ENCODE measurements at places on chromosomes 11 and 22.

DNA sequence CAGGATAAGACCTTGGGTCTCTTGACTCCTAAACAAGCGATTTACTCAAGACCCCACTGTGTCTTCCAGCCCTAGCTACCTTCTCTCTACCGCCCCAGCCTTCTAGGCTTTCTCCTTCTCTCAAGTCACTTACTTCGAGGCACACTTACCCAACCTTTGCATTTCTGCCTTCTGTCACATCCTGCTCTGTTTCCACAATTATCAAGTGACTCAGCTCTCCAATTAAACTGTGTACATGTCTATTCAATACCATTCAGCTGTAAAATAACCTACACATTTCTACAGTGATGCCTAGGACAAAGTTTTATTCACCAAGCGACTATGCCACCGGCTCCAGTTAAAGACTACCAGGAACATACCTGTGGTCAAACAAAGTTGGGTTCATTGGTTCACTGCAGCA lies 69.0 kb downstream of the LARGE1 start:
- no peak for DNase-seq

DNA sequence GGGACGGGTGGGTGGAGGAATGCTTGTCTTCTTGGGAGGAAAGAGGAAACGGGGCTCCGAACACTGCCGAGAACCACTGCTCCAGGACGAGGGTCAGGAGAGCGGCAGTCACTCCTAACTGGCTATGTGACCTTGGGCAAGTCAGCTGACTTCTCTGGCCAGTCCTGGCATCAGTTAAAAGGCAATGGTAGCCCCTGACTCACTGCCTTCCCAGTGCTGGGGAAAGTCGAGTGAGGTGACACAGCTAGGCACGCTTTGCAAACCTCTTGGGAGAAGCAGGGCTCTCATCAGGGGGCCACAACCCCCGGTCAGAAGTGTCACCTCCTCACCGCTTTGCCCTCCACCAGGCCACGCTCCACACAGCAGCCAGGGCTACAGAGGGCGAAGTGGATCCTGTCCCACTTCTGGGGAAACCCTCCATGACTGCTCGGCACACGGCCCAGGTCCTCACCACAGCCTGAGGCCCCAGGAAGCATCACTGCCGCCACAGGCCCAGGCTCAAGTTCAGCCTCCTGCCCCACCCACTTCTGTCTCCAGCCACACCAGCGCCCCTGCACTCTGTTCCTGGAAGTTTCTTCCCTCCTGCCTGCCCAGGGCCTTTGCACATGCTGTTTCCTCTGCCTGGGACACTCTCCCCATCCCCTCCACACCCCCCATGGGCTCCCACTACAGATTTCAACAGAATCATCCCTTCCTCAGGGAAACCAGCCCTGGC lies 16.3 kb downstream of the IL2RB start:
- DNase-seq: no peak

GRCh38 chr22:49047447-49047846 lies 780.2 kb downstream of the BRD1 start:
- no peak for DNase-seq

DNA sequence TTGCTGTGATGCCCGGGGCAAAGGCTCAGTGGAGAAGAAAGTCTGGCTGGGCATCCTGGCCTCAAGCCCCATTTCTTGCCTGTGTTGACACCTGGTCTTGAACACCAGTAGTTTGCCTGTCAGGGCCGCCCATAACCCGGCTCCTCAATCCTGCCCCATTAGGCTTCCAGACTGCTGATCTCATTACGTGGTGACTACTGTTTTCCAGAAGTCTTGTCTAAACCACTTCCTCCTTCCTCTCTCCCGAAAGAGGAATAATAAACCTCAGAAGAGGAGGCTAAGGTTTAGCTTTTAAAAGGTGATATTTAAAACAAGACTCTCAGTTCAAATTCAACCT lies 97.7 kb downstream of the CD44 start:
- DNase-seq: no peak

- DNase-seq: peak; percentile 72
These were observed at the start of gene ZC3H12C for GRCh38 chr11:110092515-110093406. Gene ZC3H12C, plus strand, starts transcription at chr11:110093392. Its CDS starts 20 bp downstream, at chr11:110093412.

DNA sequence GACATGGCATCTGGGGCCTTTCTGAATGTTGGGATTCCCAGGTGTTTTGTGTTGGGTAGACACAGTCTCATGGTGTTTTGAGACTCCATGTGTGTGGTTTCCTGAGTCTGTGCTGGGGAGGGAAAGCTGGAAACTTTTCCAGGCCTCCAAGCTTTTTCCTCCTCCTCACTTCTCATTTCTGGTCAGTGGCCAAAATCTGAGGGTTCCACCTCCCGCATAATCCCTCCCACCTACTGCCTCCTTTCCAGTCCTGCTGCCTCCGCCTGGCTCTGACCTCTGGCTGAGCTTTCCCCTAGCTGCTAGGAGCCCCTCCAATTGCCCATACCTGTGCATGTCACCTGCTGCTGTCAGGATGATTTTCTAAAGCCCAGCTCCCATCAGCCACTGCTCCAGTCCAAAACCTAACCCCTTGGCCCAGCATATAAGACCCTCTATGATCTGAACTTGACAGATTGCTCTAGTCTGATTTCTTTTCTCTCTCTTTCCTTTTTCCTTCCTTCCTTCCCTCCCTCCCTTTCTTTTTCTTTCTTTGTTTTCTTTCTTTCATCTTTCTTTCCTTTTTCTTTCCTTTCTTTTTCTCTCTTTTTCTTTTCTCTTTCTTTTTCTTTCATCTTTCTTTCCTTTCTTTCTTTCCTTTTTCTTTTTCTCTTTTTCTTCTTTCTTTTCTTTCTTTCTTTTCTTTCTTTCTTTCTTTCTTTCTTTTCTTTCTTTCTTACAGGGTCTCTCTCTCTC lies 51.4 kb upstream of the NECTIN1 start:
- no peak for DNase-seq

DNA sequence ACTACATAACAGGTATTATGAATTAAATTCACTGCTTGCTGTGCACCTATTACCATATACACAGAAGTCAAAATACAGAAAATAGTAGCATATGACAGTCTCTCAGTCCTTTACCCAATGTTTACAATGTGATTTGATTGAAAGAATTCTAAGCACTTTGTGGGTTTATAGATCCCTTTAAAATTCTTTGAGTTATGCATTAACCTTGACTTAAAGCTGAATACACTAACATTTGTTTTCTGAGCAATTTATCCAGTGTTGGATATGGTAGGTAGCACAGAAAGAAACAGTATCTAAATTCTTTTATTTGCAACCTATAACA lies 230.8 kb upstream of the DDI1 start:
- DNase-seq: no peak

DNA sequence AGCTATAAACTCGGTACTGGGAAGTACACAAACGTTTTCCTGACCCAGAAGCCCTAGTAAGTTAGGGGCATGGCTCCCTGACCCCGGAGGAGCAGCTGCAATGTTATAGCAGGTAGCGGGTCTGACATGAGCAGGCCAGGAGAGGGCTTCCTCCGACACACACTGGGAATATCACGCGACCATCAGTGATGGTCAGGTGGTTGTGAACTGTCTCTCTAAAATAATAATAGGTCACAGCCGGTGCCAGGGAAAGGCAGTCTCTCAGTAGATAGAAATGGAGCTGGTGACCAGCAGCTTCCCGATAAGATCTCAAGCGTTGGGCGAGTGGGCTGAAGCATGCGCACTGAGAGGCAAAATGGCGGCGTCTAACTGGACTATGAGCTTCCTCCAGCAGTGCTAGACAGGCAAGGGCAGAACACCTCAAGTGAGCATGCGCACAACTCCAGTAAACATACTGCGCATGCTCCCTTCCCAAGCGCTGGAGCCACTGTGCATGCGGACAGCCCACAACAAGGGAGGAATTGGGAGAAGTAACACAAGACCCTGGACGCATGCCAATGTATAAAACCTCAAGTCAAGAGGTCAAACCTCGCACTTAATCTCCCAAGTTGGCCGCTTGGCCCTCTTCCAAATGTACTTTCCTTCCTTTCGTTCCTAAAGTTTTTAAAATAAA lies 22.3 kb upstream of the TESMIN start:
- DNase-seq: no peak

DNA sequence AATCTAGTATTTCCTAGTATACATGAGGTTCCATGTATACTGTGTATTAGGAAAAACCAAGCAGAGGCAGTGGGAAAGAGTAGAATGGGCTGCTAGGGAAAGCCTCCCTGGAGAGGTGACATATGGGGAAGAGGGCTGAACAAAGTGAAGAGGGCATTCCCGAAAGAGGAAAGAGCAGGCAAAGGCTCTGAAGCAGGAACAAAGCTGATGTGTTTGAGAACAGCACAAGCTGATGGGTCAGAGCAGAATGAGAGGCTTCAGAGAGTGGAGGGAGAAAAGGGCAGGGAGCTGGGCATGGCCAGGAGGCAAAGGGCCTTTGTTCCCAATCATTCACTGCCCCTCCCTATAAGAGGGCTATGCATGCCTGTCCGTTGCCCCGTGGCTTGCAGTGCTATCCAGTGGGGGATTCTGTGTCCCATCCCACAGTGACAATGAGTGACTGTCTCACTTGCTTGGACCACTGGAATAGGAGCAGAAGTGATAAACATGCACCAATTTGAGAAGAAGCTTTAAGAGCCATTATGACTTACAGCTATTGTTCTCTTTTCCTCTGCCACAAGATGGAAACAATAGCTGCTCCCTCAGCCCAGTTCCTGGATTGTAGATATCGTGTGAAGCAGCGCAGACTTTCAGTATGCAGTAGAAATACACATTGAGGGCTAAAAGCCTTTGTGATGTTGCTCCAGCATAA lies 39.6 kb downstream of the GALNT18 start:
- DNase-seq: no peak

GRCh38 chr11:91209751-91210150 lies 986.9 kb upstream of the CHORDC1 start:
- no peak for DNase-seq

GRCh38 chr11:68753300-68753699 lies 2.0 kb upstream of the TESMIN start:
- DNase-seq: no peak

- DNase-seq: no peak
These were observed 1.6 kb downstream of the MCAM start for GRCh38 chr11:119315131-119316015.

DNA sequence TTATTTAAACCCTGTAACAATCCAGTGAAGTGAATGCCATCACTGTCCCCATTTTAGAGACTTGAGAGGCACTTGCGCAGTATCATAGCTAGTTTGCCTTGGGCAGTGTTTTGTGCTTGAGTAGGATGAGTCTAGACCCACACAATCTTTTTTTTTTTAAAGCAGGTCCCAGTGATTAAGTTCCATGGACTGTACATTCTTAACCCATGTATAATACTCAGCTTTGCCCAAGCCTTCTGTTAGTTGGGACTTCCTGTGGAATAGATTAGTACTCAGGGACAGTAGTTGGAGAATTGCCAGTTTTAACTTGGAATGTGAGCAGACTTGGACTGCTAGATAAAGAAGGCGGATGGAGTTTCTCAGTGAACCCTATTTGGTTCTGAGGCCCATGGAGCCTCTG lies 108.6 kb upstream of the RASSF10 start:
- DNase-seq: no peak

DNA sequence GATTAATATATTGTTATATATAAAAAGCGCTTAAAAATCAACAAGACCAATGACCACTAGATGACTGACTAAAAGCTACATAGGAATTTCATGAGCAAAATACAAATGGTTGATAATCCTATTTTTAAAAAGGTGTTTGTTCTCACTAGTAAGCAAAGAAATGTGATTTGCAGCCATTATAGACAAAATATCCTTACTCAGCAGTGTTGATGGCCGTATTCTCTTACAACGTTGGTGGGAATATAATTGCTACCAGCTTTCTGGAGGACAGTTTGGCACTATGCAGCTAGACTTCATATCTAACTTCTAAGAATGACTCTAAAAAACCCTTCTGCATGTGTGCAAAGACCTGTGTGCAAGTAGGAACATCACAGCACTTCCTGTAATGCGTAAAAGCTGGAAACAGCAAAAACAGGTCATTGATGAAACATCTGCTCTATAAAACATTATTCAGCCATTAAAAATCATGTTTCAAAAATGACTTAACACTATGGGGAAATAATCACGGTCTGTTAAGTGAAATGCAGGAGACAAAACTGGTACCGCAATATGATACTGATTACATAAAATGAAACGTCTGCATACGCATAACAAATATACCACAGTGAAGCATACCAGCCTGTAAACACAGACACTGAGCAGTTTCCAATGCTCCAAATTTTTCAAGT lies 70.1 kb upstream of the LINC01488 start:
- DNase-seq: no peak

GRCh38 chr11:111541254-111542061 lies 938 bp downstream of the LAYN start:
- DNase-seq: no peak

- DNase-seq: no peak
These were observed 397.1 kb downstream of the MN1 start for GRCh38 chr22:27404441-27404840.

- DNase-seq: no peak
These were observed 2.3 kb downstream of the ATG16L2 start for GRCh38 chr11:72816404-72816990.

DNA sequence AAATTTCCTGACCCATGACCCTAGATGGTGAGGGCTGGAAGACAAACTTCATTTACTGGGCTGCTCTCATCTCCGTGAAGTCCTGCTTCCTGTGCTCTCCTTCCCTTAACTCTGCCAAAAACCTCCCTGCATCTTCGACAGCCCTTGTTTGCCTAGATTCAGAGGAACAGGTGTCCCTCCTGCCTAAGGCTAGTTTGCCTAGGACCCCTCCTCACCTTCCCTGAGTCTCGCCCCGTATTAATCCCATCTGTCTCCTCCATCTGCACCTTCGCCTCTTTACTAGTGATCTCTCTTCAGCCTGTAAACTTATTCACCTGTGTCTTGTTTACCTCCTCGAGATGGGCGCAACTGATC lies 33.1 kb downstream of the EIF3F start:
- no peak for DNase-seq

GRCh38 chr22:31846161-31847115 lies 92.6 kb downstream of the DEPDC5 start:
- DNase-seq: no peak

DNA sequence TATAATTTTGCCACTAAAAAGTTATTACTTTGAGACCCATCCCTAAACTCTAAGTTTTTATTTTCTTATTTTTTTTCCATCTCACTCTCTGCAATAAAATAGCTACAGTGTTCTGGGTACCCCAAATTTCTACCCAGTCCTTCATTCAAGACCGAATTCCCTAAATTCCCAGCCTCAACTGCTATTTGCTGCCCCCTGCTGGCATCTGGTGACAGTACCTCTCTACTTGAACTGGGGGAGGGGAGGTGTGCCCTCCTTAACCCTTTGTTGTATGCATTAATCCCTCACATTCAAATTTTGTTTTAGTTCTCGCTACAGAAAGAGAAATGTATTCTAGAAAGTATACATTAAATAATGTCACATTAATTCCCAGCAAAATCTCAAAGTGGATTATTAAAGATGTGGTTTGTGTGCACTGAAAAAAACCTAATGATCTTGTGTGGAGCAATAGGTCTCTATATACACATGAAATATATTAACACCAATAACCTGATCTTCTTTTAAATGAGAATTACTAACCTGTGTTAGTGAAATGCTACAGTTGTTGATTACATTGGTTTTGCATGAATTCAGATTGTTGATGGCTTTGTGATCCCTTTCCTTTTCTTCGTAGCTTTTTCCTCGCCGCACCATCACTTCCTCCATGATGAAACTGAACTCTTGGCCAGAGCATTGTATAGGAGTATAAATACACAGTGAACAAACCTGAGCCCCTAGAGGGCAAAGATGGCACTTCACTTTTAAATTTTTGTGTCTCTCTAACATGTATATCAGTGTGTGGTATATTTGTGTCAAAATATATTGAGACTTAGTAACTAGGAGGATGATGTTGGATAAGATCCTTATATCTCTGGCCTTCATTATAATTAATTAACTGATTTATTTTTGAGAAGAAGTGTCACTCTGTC lies 590.0 kb downstream of the METTL15 start:
- DNase-seq: no peak
